Daoy (cell line): ENCODE measurements at places on chromosomes 6 and 20.

GRCh38 chr6:133551847-133552341, 310.7 kb downstream of the EYA4 start:
- peak; percentile 96 for DNase-seq

- no peak for DNase-seq
Observed at GRCh38 chr6:69012211-69012610, 377.1 kb downstream of the ADGRB3 start.

DNA sequence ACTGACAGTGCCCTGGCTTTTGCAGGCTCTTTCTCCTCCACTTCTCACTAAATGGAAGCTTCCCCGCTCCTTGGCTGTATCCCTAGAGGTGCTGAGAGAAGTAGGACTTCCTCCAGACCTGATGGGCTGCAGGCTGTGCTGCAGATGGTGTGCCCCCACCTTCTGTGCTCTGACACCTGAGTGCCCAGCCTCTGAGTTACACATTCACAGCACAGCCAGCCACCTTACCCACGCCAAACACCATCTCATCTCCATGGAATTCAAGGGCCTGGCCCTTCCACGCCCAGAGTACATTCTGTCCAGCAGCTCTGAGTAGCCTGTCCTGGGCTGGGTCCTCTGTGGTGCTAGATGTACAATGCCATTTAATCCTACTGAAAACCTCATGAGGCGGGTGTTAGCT, 5.3 kb downstream of the SFTA2 start:
- DNase-seq = no peak

DNA sequence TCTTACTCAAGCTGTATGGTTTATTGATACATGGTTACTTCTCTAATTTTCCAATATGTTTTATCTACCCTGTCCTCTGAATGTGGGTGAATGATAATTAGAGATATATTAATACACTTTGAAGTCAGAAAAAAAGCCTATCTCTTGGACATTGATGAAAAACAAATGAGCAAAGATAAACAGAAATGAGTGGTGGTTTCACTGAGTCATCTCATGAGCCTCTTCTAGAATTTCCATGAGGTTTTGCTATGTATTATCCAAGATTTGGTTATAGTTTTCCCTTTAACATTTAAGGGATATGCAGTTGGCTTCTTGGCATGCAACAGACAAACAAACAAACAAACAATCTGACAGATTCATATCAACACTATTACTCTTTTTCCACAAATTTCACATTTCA, 586.8 kb downstream of the RFPL4B start:
- DNase-seq = no peak

DNA sequence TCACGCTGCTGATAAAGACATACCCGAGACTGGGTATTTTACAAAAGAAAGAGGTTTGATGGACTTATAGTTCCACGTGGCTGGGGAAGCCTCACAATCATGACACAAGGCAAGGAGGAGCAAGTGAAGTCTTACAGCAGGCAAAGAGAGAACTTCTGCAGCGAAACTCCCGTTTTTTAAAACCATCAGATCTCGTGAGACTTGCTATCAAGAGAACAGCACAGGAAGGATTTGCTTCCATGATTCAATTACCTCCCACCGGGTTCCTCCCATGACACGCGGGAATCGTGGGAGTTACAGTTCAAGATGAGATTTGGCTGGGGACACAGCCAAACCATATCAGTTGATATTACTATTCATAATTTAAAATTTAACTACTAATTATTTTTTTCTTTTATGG, 157.3 kb upstream of the ATXN1 start:
- no peak for DNase-seq

DNA sequence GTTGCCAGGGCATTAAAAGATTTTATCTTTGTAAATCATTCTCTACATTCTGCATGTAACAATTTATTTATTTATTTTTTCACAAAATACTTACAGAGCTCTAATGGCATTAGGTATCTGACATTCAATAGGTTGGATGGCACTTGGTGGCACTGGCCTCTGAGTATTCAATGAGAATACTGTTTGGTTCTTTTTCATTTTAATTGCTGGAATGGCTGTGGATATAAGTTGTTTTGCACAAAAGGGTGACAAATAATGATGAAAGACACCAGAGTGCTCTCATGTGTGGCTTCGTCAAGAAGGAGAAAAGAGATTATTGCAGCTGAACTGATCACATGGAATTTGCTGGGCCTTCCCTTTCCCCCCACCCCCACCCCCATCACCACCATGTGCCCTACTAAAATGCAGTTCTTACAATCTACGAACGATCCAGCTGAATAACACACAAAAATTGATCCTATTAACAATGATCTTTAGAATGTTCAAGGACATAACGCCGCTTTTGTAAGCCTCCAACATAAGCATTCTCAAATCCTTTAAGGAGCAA, 195.2 kb upstream of the POU3F2 start:
- DNase-seq = no peak

GRCh38 chr6:122753000-122753687, 26.4 kb upstream of the FABP7 start:
- no peak for DNase-seq

- DNase-seq = peak; percentile 93
Observed at GRCh38 chr6:16712931-16713484, 48.3 kb downstream of the ATXN1 start.

DNA sequence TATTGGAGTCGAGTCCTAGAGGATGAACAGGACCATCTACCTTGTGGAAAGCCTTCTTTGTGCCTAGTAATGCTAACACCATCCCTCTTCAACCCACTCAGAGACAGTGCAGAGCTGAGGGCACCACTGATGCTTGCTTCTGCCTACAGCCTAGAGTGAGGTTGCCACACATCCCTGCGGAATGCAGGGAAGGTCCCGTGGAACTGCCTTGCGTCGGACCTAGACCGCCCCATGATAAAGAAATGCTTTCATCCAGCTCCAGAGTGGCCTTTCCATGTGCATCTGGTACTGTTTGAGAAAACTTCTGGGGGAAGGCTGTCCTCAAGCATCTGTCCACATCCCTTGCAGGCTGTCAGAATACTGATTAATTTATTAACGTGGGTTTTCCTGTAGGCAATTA, 168.4 kb downstream of the PHACTR1 start:
- no peak for DNase-seq

DNA sequence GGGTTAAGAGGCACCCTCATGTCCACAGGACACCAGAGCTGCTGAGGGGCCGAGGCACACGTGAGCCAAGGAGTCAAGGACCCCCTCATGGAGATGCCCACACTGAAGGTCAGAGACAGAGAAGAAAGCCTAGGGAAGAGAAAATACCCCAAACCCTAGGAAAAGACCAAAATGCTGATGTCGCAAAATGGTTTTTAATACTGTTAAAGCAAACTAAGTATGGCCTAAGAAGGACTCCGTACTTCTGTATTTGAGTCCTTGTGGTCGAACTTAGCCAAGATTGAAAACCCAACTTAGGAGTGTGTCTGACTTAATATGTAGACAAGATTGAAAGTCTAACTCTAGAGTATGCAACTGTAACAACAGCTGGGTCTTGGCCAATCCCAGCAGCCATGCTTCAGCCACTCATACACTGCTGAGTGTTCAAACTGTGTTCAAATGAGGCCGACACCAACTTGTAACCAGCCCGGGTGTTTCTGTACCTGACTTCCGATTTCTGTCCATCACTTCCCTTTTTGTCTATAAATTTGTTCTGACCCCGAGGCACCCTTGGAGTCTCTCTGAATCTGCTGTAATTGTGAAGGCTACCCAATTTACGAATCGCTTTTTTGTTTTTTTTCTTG, 92.6 kb upstream of the AGPAT4 start:
- no peak for DNase-seq

DNA sequence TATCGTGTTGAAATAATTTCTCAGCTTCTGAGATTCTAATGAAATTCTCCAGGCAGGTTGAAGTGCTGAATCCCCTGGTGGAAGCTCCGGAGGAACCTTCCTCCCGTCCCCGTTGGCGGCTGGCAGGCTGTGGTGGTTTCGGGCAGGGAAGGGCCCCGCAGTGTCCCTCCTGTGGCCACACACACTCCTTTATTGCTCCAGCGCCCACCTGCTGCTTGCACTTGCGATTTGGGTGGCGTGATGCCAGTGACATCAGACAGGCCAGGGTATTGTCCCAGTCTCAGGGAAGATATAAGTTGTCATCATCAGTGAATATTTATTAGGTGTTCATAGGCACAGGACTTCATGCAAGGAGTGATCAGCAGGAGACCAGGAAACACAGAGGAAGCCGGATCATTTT, 530.4 kb downstream of the QKI start:
- DNase-seq = no peak

DNA sequence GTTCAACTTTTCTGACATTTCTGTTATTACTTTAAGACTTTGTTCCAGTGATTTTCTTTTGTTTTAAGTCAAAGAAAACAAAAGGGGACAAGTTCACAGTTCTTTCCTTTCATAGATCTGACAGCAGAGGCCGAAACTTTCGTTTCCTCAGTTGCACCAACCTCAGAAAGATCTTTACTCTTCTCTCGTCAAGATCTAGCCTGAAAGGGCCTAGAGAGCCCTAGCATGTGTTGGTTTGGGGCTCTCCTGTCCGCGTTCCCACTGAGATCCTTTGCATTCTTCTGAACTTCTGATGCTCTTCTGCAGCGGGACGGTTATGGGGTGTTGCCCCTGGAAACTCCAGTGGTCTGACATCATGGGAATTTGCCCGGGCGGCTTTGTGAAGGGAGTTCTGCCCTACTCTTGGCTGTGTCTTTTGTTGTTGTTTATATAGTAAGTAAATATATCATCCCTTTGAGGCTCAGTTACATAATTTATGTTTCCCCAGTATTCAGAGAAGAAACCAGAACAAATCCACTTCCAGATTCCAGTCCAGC, 129.1 kb downstream of the SASH1 start:
- DNase-seq = no peak

- DNase-seq = peak; percentile 17
Observed at GRCh38 chr6:112027942-112028674, 25.8 kb upstream of the CCN6 start.

DNA sequence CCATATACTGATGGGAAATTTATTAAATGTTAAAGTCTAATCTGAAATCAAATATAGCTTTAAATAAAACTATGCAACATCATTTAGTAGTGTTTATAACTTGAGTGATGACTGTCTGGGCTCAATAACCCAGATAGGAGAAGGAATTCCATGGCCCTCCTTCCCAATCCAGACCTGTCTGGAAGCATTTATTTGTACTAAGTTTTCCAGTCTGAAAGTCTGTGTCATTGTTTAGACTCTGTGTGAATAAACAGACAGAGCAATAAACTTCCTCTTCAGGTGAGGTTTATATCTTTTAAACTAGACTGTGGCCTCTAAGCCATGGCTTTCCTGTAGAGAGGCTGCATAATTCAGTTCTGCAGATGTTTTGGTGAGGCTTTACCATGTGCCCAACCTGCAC, 176.4 kb downstream of the SOX4 start:
- no peak for DNase-seq

- no peak for DNase-seq
Observed at GRCh38 chr20:37120497-37120896, 24.7 kb upstream of the RBL1 start.

DNA sequence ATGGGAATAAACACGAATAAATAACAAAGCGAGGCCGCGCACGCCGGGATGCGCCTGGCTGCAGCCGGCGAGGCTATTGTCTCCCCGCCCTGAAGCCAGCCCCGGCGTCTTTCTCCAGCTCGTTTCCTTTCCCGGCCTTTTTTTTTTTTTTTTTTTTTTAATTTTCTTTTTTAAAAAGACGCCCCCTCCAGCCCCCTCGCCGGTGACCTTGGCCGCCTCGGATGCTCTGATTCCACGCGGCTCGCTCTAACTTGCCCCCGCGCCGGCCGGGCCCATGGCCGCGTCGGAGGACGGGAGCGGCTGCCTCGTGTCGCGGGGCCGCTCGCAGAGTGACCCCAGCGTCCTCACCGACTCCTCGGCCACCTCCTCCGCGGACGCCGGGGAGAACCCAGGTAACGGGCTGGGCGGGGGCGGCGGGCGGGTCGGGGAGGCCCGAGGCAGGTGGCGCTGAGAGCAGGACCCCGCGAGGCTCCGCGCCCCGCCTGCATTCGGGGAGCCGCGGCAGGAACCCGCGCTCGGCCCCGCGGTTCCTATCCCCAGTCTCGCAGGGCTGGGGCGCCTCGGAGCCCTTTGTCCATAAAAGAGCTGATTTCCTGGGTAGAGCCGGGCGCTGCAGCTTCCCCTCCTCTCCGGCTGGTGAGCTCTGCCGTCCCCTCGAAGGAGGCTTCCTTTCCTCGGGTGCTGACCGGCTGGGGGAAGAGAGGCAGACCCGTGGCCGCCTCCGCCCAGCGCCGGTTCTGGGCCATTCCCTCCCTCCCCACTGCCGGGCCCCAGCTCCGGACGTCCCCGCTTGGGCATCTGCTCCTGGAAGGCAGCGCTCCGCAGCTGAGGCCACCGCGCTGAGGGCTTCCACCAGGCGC, 631 bp downstream of the PHACTR3 start:
- DNase-seq = peak; percentile 18

DNA sequence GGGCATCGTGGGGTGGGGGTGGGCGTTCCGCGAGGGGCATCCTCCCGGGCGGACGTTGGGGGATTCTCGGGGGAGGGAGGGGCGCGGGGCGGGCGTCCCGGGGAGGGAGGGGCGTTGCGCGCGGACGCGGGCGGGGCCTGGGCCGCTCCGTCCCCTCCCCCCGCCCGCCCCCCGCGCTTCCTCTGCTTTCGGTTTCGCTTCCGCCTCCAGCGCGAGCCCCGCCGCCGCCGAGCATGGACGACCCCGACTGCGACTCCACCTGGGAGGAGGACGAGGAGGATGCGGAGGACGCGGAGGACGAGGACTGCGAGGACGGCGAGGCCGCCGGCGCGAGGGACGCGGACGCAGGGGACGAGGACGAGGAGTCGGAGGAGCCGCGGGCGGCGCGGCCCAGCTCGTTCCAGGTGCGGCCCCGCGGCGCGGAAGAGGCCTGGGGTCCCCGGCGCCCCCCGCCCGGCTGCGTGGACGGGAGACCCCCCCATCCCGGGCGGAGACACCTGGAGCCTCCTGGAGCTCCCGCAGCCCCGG, at the start of gene OGFR:
TSS of gene OGFR (plus strand) at position 209 of the 528 bp plus-strand sequence. CDS start at position 234, 25 bp downstream.
- peak; percentile 80 for DNase-seq

DNA sequence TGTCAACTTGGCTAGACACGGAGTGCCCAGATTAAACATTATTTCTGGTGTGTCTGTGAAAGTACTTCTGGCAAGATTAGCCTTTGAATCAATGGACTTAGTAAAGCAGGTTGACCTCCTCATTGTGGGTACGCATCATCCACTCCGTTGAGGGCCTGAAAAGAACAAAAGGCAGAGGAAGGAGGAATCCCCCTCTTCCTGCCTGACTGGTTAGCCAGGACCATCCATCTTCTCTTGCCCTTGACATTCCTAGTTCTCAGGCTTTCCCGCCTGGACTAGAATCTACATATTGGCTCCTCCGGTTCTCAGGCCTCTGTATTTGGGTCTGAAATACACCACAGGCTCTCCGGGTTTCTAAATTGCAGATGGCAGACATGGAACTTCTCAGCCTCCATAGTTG, 74.0 kb upstream of the POPDC3 start:
- DNase-seq = no peak

- DNase-seq = peak; percentile 43
Observed at GRCh38 chr20:37298190-37298939, 8.9 kb downstream of the MANBAL start.

- DNase-seq = peak; percentile 55
Observed at GRCh38 chr6:27873021-27873940, 38.9 kb downstream of the OR2B2 start.

- DNase-seq = no peak
Observed at GRCh38 chr6:105815661-105816555, 270.2 kb upstream of the PRDM1 start.
